ENCODE measurements at places on chromosomes 2 and 18.

GRCh38 chr2:180601016-180601415 is 379.4 kb upstream of the UBE2E3 start:
- H3K27me3 ChIP-seq = peaks cover 9% of the 10 kb centered on the region
- DNase-seq = no peak
- peaks cover 10% of the 10 kb centered on the region for H3K4me1 ChIP-seq
- no peak overlapping the region for H3K4me3 ChIP-seq
- no peaks in the 10 kb centered on the region for H3K36me3 ChIP-seq
- no peak overlapping the region for H3K27ac ChIP-seq

DNA sequence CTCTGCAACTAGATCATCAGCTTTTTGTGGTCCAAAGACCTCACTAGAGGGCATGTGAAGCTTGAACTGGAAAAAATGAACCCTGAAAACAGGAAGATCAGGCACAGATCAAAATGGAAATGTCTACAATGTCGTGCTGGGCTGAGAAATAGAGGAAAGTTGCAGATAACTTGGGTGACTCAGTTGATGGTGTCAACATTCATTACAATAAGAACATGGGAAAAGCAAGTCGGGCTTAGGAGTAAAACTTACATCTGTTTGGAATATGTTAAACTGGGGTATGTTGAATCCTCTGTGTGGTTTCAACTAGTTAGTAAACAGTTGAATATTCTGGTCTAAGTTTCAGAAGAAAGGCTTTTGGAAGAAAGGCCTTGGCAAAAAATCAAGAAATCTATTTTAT is 940.4 kb downstream of the ERBB4 start:
- no peak overlapping the region for H3K27ac ChIP-seq
- H3K4me1 ChIP-seq = peaks cover 7% of the 10 kb centered on the region
- no peaks in the 10 kb centered on the region for H3K27me3 ChIP-seq
- no peak for DNase-seq
- peaks cover 8% of the 10 kb centered on the region for H3K36me3 ChIP-seq

DNA sequence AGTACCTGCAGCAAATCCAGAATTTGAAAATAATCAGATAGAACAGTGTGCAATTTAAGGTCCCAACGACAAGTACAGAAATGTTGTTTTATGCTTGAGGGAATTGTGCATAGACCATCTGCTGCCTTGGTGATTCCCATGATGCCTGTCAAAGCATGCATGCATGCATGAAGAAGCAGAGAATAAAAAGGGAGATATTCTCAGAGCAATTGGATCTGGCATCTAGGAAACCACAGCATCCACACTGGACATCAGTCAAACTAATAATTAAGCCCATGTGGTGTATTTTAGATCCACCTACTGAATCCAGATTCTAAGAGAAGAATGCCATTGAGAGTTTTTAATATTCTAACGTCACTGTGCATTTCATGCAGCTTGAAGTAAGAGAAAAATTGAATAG is 361.2 kb downstream of the FSIP2 start:
- no peak overlapping the region for H3K27ac ChIP-seq
- no peaks in the 10 kb centered on the region for H3K4me1 ChIP-seq
- H3K4me3 ChIP-seq = no peak overlapping the region

GRCh38 chr2:134634054-134634753 is 84.6 kb downstream of the TMEM163 start:
- H3K4me3 ChIP-seq = no peak overlapping the region
- DNase-seq = no peak
- H3K36me3 ChIP-seq = no peaks in the 10 kb centered on the region

DNA sequence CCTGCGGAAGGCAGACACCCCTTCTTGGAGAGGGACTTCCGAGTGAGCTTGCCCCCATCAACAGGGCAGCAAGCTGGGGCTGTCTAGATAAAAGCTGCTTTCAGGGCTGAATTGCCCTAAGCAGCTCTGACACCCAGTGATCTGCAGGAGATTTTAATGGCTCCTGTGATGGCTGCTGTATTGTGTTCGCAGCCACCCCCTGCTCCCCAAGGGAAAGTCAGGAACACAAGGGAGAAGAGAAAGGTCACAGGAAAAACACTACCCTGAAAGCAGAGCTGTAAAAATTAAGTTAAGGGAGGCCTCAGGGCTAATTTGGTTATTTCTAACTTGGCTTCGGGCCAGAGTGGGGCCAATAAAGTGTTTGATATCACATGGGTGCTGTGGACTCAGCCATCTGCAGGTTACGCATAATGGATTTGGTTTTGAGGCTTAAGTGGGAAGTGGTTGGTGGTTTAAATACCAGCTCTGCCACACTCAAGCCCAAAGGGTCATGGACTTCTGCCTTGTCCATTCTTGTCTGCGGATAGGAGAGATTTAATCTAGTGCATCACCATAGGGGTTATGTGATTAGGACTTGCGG is 147.6 kb downstream of the CLIP4 start:
- peaks cover 14% of the 10 kb centered on the region for H3K27me3 ChIP-seq
- DNase-seq = no peak
- no peaks in the 10 kb centered on the region for H3K36me3 ChIP-seq

DNA sequence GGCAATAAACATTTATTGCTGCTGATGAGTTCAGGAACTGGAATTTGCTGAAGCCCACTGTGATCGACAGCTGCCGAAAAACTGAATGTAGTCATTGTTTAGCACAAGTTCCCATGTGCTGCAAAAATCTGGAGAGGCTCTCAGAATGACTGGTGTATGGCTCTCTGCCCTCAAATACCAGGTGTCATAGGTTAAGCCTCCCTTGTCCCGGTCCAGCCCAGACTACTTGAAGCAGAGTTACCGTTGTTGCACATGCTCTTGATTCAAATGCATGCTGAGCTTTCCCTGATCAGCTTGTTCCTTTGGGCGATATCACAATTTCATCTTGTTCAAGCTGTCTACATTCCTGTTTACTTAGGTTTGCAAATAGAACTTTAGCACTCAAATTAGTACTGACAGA is 625.2 kb downstream of the CPS1 start:
- H3K4me3 ChIP-seq = no peak overlapping the region
- no peak overlapping the region for H3K27ac ChIP-seq
- peaks cover 7% of the 10 kb centered on the region for H3K4me1 ChIP-seq
- no peaks in the 10 kb centered on the region for H3K36me3 ChIP-seq

GRCh38 chr2:9336241-9336575 is 87.1 kb downstream of the ITGB1BP1 start:
- DNase-seq = no peak
- H3K27ac ChIP-seq = peak overlapping the region; percentile 87
- no peaks in the 10 kb centered on the region for H3K27me3 ChIP-seq
- no peak overlapping the region for H3K4me3 ChIP-seq

All from mesothelial cell of epicardium (in vitro differentiated cells).